Right hindlimb (tissue), 1 donor: ENCODE measurements at places on chromosomes 12 and 14.
A peak's percentile ranks its signal among the peaks of the same experiment; 100 is the strongest.

DNA sequence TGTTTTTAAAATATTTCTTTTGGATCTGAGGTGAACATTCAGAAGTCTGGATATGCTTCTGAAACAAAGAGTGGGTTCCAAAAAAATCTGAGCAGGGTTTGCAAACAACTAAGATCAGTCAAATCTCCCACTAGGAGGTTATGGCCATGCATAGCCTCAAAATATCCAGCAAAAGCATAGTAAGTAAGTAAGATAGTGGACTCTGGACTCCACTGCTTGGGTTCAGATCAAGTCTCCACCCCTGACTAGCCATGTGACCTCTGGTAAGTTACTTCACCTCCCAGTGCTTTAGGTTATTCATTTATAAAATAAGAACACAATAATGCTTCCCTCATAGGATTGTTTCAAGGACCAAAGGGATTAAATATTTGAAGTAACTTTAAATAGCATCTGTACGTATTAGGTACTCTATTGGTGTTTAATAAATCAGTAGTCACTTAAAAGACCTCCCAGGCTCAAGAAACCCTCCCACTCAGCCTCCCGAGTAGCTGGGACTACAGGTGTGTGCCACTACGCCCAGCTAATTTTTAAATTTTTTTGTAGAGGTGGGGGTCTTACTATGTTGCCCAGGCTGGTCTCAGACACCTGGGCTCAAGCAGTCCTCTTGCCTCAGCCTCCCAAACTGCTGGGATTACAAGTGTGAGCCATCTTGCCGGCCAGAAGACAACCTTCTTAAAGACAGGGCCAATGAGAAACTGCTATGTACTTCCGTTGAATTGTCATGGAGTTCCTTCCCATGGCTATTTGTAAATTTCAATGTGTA lies 95.7 kb upstream of the SOX5 start:
- no peak for DNase-seq

GRCh38 chr14:50931559-50931958 lies 12.7 kb downstream of the PYGL start:
- no peak for DNase-seq

DNA sequence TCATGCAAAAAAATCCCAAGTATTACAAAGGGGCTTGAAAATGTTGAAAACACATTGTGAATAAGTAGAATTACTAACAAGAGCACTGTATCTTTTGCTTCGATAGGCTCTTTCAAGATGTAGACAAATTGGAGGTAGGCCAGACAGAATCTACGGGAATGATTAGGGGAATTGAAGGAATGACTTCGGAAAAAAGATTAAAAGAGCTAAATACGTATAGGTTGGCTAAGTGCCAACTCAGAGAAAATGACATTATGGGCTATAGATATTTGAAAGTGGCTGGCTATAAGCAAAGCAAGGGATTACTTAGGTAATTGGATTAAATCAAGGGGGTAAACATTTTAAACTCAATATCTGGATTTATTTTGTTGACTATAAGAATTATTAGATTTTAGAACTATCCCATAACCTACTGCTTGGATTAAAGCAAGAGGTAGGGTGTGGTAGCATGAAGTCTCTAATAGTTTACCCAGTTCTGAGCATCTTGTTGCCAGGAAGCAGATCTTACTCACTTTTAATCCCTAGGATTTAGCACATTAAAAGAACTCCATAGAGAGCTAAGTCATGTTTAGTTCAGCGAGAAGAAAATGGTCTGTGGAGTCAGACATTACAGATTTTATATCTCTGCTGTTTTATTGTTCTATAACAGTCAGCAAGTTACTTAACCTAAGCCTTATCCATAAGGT lies 489.8 kb downstream of the DIO2 start:
- no peak for DNase-seq

DNA sequence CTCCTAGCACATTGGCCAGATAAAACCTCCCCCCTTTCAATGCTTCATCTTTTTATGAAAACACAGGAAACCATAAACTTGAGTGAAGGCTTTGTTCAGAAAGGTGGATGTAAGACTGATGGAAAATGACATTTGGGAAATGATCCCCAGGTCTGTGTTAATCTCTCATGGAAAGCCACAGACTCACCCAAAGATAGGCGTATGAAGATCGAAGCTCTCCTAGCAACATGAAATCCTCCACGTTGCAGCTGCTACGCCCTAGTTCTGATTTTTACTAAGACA lies 63.4 kb upstream of the PTGR2 start:
- DNase-seq: no peak

DNA sequence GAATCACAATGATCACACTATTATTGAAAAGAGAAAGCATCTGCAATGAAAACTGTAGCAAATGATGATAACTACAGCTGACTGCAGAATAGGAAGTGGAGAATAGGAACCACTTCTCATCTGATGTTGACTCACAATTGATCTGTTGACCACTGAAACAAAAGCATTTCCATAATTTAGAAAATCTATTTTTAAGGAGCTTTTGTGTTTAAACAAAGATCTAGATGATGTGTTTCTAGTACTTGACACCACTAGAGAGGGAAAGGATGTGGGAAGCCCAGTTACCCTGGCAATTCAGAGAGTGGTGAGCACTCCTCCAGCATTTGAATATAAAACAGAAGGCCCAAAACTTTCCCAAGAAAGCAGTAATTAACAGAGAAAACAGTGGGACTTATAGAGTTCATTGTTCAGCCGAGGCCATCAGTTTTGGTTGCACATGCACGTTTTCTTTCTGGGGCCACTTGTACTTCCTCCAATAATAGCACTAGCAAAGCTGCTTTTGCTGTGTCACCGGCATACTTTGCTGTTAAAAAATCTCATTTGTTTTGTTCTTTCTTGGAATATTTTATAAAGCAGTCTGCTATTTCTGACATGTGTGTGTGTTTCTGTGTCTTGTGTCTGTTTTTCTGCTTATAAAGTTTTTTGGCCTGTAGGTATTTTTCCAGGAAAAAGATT lies 76.1 kb upstream of the HECTD1 start:
- DNase-seq: no peak

DNA sequence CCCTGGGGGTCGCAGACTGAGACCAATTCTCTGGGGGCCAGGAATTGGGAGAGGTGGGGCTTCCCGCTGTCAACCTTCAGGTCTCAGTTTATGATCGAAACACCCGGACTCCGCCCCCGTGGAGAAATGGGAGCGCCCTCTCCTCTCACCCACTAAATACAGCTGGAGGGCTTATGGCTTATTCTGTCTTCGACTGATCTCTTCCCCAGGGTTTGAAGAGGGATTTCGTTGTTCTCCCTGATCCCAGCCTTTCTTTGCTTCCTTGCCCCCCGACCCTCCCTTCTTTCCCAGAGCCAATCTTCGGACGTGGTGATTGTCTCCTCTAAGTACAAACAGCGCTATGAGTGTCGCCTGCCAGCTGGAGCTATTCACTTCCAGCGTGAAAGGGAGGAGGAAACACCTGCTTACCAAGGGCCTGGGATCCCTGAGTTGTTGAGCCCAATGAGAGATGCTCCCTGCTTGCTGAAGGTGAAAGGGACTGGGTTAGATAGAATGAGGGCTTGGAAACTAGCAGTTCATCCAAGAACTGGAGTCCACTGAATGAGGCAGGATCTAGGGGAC lies 607 bp downstream of the OS9 start:
- DNase-seq: no peak

- peak; percentile 91 for DNase-seq
Measured at GRCh38 chr14:23588884-23589598, 10.5 kb upstream of the JPH4 start.

DNA sequence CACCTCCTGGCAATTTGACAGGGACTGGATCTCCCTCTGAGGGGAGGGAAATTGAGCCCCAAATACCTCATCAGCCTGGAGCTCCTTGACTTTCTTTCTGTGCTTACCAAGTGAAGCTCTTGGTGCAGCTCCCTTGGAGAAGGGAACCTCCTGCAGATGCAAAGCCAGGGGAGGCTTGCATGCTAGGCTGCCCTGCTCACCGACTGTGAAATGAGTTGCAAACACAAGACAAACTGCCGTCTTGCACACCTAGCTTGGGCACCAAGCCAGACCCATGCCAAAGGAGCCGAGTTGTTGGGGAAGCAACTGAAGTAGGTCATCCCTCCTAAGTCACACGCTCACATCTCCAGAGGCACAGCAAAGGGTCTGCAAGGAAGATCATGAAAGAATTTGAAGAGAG lies 95.2 kb downstream of the GTF2A1 start:
- no peak for DNase-seq

DNA sequence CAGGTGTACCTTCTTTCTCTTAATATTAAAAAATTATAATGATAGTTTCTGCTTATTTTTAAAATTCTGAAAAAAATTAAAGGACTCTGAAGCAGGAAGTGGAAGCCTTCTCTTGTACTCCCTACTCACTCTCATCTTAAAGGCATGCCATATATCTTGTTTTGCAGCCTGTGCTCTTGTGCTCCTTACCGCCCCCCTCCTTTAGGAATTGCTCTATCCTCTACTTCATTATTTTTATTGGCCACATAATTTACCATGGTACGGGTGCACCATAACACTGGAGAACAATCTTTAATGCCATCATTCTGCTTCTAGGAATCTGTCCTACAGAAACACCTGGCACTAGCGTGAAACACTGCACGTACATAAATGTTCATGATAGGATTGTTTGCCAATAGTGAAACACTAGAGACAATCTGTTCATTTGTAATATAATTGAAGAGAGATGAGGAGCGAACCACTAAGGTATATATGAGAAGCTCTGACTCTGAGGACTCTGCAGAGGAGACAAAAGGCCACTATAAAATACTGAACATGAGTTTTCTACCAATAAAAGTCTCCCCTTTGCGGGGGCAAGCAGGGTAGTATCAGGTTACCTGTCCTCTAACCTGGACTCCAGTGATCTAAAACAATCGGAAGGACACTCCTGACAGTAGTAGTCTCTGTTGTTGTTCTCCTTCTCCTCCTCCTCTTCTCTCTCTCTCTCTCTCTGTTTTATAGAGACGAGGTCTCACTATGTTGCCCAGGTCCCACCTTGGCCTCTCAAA lies 6.3 kb upstream of the NYNRIN start:
- DNase-seq: no peak

GRCh38 chr12:111407377-111408115 lies 1.8 kb downstream of the SH2B3 start:
- peak; percentile 66 for DNase-seq

DNA sequence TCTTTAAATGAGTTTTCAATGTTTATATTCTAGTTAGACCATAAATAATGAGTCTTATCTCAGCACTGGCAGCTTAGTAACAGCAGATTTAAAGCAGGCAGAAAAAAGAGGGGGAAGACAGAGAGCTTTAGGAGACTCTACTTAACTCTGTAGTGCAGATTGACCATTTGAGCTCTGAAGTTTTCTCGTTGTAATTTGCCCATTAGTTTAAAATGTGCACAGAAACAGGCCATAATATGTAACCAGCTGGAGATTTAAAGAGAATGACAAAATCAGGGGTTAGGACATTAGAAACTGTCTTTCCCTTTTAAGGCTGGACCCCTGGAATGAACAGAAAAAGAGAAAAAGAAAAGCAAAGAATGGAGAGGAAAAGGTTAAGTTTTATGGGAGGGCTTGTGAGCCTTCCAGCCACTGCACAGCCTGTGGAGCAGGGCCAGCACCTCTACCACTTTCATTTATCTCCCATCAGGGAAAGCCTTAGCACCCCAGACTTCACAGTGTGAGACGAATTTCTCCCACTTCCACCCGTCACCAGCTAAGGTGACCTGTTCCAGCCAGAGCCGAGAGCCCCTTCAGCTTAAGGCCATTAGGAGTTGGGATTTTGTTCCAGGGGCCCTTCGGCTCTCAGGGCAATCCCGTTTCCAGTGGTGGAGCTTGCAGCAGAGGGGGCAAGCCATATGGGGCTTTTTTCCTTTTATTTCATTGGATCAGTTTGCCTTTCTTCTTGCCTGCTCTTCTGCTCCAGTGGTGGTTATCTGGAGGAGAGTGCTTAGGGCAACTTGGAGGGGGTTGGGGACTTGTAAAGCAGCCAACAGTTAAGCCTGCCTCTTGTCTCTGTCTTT lies 8.0 kb downstream of the IL22 start:
- peak; percentile 47 for DNase-seq

- DNase-seq: no peak
Measured at GRCh38 chr14:100554082-100554677, 33.0 kb downstream of the BEGAIN start.

DNA sequence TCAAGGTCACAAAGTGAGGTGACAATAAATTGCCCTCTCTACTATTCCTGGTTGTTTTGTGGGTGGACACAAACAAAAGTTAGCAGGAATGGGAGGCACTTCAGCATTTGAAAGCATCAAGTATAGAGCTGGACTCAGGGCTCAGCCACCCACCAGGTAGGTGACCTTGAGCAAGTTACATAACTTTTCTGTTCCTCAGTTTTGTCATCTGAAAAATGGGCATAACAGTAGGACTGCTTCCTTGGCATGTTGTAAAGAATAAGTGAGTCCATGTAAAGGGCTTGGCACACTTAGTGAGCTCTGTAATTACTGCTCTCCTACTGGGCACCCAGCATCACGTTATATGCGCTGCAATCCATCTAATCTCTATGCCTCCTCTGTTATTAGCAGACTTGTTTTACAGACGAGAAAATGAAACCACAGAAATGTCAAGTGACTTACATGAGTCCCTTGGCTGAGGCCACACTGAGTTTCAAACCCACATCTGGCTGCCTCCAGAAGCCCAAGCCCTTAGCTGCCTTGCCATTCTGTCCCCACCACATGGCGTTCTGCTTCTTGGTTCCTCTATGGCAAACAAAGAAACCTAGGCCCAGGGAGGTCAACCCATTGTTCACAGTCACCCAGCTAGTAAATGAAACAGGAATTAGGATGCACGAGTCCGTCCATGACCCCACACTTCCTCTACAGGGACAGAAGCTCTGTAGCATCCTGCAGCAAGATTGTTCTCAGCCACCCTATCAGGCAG lies 63.2 kb upstream of the SLC24A4 start:
- no peak for DNase-seq

GRCh38 chr12:38707648-38708047 lies 197.7 kb downstream of the CPNE8 start:
- DNase-seq: no peak

GRCh38 chr12:85849344-85849743 lies 13.1 kb upstream of the RASSF9 start:
- DNase-seq: no peak
